ENCODE measurements at places on chromosomes 16 and 17.

DNA sequence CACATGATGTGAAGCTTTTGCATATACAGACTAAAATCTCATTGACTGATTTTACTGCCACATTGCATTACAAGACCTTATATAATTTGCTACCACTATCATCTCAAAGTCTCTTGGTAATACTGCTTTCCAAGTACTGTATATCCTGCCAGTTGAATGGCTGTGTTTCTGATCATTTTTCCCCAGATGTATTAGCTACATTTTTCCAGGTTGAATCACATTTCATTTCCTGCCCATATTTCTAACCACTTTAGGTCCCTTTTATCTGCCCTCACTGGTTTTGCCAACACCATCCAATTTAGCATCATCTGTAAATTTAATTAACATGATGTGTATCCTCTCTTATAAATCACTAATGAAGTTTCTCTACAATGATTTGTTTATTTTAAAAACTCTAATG is 365.7 kb upstream of the PMFBP1 start:
- DNase-seq, result no peak

- no peak for DNase-seq
These were observed 18.1 kb downstream of the ADGRG1 start for GRCh38 chr16:57646388-57647039.

DNA sequence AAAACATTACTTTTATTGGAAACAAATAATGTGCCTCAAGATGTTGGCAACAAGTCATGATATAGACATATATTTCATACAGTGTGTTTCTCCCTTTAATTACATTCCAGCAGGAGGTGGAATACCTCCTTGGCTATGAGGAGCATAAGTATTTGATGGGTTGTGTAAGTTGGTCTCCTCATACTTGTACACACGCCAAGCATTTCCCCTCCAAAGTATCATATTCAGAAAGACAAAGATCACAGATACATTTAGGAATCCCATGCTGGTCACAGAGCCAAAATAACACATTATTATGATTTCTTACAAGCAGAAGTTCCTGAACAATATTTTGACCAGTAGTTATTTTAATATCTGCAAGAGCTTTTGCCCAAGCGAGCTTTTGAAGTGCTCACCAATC is 57.8 kb downstream of the WSB1 start:
- DNase-seq, result no peak

DNA sequence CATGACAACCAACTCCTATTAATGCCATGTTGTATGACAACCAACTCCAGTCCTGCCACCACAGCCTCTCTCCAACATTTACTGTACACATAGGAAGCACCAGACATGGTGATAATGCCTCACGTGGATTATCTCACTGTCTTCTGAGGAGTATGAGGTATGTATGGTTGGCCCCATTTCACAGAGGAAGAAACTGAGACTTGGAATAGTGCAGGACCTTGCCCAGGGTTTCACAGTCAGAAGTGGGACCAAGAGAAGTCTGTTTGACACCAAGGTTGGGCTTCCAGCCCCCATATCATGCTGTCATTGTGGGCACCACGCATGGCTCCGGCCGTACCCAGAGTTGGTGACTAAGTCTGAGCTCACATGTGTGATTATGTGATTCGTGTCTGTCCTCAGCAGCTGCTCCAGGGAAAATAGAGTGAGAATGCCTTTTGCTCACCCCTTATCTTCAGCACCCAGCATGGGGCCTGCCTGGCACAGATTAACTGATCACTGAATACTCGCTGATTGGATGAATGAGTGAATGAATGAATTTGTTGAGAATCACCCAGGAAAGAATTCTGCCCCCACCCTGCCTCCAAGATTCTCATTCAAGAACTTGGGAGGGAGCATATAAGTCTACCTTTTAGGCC is 204.1 kb upstream of the NLRP1 start:
- no peak for DNase-seq

GRCh38 chr17:46194393-46195216 is 1.4 kb upstream of the KANSL1 start:
- peak; percentile 39 for DNase-seq

DNA sequence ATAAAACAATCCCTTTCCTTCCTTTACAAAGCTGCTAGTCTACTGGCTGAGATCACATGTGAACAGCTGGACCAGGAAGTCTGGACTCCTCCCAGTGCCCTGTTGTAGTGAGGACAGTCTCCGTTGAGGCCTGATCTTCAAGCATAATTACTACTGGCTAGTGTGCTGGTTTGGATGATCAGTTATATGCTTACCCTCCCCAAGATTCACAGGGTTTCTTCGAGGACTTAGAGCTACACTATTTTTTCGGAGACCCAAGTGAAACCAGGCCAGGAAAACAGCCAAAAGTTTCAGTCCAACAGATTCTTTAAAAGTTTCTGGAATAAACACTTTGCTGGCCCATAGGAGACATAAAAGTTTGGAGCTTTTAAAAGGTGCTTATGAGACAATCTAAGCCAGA is 194.9 kb upstream of the CDH11 start:
- no peak for DNase-seq

DNA sequence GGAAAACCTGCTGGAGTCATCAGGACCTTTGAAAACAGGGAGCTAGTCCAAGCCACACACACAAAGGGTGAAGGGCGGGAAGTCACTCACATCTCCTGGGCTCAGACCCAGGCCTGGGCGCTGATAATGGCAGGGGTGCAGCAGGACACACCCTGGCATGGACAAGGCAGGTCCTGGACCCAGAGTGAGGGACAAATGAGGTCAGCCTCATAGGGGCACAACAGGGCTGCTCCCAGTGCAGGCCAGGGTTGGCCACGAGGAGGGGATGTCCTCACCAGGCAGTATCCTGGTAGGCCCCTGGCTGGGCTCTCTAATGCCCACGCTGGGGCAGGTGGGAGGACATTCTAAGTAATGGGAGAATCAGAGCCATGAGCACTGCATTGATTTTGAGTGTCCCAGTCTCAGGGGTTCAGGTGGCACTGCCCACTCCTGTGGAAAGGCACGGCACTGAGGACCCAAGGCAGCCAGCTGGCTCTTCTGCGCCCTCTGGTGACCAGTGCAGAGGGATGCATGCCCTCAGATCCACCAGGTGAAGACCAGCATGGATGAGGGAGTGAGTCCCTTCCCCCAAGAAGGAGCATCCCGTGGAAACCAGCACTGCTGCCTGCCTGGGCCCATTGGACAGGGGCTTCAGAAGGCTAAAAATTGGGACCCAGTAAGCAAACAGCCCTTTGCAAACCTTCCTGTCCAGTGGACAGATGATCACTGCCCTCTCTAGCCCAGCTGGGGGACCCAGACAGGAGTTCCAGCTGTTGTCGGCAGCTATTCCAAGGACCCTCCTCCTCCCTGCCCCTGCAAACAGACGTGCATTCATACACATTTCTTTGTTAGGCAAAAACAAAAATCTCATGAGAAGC is 23.4 kb upstream of the SREBF1 start:
- peak; percentile 38 for DNase-seq

DNA sequence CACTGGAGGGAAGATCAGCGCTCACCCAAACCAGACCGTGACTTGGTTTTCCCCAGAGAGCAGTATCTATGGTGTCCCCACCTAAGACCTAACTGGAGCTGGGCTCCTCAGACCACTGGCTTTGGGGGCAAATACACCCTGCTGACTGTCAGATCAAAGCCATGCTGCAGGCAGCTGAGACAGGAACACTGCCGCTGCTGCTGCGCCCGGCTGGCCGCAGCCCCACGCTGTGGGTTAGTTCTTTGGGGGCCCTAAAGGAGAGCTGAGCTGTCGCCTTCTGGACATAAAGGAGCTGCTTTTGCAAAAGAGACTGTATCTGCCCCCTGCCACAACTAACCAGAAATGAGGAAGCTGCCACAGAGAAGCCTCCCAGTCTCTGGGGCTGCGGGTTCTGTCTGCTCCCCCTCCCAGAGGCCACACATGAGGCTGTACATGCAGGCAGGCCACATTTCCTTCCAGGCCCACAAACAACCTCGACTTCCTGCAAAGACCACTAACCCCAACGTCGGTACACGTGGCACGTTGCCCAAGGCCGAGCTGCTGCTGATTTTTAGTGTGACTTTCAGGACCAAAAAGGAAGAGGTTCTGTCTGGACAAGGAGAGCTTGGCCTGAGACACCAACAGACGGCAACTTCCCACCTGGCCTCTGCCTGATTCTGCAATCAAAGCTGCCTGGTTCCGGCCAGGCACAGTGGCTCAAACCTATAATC is 18.2 kb upstream of the ABR start:
- peak; percentile 49 for DNase-seq

Data from stimulated activated CD8-positive, alpha-beta memory T cell treated with anti-CD3 and anti-CD28 coated beads, Interleukin-4, amount 100 ng/mL, for 1 hour (primary cell).